Mammary epithelial cell (primary cell): ENCODE measurements at places on chromosomes 6 and 20.

DNA sequence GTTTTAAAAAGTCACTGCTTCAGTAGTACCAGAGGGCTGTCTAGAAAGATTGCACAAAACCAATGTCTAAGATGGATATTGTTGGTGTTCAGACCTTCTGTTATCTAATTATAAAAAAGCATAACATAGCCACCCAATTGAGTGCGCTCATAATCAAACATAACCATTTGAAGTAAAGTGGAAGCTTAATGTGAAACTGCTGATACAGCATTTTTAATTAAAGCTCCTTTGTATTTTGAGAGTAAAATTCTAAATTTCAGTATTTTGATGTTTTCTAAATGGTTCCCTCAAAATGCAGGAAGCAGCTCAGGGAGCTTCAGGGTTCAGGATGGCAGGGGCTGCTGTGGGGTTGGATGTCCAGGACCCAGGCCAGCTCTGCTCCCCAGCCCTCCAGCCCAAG, 291.8 kb upstream of the ZFP64 start:
- no peak for DNase-seq

DNA sequence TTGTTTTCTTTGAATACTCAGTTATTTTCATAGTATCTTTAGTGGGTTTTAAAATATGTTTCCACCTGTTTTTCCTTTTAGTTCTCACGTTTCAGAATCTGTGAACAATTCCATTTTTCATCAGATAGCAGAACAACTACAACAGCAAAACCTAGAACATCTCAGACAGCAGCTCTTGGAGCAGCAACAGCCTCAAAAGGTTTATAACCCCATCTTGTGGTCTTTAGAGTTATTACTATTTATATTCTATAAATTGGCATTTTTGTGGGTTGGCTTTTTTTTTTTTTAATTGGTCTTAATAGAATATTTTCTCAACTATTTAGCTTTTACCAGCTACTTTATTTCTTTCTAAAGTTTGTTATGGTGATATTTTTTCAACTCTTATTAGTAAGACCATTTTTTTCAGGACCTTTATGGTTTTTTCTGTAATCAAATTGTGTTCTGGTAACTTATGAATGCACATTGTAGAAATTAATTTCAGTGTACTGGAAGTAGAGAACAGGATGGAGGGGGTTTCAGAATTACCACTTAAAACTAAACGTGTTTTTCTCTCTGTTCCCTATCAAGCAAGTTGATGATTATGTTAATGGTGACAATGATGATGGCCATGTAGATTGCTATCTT, 72.2 kb downstream of the SCAF8 start:
- DNase-seq, result peak; percentile 18

DNA sequence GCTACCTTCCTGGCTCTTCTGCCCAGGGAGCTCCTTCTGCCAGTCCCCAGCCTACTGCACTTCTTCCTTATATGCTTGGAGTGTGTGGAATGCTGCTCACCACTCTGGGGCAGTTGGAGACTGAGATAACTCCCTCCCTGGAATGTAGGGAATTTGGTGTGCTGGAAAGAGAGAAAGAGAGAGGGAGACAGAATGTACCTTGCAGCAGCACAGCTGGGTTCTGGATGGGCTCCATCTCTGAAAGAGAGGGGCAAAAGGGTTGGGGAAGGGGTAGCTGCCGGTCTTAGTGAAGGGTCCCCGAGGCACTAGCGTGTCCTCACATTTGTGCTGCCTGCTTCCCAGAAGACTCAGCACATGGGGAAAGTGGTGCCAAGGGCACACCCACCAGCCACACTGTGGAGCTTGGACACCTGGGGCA, 40.2 kb upstream of the DDR1 start:
- DNase-seq, result no peak

GRCh38 chr20:21395666-21396598, 1.4 kb downstream of the NKX2-4 start:
- peak; percentile 25 for DNase-seq

- DNase-seq, result no peak
Observed at GRCh38 chr6:105791583-105792318, 294.4 kb upstream of the PRDM1 start.

DNA sequence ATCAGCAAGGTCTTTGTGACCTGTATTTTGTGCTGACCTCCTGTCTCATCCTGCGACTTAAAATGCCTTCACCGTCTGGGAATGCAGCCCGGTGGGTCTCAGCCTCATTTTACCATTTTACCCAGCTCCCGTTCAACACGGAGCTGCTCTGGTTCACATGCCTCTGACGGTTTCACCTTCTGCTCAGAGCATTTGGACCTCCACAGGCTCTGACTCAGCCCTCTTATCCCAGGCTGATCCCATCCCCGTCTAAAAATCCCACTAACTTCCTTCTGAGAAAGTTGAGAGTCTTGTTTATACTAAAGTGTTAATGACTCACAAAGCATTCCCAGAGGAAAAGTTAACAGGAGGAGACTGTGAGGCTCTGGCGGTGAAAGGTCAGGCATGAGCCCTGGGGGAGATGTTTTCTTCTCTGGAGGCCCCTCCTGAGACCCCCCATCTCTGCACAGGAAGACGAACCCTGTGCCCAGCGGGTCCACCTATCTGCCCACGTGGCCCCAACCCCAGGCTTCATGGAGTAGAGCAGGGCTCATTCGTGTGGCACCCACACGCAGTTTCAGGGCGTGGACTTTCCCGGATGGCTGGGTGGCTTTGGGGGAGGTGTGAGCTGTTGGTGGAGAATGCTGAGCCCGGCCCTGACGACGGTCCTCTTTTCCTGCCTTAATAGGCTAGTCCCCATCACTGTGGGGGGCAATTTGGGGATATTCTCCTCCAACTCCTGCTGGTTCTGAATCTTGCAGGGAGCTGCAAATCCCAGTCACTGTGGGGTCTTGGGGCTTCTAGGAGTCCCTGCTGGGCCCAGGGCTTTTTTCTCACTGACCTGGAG, 3.3 kb upstream of the BIRC7 start:
- no peak for DNase-seq

DNA sequence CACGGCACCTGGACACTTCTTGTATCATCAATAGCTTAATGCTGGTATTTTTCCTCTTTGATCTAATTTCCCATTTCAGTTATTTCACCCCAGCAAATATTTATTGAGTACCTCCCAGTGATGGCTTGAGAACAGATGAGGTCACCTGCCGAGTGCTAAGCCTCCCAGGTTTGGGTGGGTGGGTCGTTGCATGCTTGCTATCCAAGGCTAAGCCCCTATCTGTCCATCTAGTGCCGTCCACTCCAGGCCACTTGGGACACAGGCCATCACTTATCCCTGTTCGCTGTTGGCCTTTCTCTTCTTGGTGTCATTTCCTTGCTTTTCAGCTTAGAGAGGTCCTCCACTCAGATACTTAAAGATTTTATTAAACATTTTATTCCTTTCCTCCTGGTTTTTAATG, 10.8 kb upstream of the NNAT start:
- no peak for DNase-seq

GRCh38 chr6:129577691-129578090, 132.3 kb downstream of the ARHGAP18 start:
- DNase-seq, result no peak

GRCh38 chr6:142716097-142716496, 228.9 kb downstream of the HIVEP2 start:
- no peak for DNase-seq

GRCh38 chr6:43367245-43367984, 2.0 kb downstream of the ZNF318 start:
- no peak for DNase-seq

- DNase-seq, result no peak
Observed at GRCh38 chr20:16013631-16014030, 559.6 kb downstream of the KIF16B start.

GRCh38 chr20:64222291-64222735, 33.2 kb upstream of the PCMTD2 start:
- peak; percentile 91 for DNase-seq

DNA sequence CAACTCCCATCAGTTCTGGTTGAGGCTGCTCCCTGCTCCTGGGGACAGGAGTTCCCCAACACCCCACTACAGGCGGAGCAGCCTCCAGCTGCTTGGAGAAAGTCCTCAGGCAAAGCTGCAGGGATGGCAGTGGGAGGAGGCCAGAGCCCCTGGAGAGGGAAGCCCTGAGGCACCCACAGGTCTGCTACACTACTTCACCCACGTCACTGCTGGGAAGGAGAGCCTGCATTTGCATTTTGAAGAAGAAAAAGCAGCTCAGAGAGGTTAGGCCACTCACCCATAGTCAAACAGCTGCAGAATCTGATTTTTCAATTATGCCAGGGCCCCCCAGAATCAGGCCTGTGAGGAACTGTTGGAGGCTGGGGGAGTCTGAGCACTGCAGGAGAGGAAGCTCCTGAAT, 17.2 kb downstream of the BFSP1 start:
- DNase-seq, result no peak

DNA sequence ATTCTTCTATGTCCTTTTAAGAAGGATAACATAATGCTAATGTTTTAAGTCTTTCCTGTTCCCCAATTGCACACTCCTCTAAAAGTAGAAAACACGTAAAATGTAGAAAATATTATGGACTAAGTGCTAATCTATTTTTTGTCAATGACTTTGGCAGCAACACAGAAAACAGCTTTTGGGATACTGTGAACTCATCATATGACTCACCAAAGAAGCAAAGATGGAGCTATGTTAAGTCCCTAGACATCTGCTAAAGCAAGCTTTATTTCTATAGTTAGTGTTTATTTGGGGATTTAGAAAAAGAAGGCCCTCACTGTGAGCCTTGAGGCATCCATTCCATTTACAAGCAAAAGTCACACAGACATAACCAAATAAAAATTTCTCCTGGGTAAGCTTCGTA, 23.0 kb downstream of the OPN5 start:
- no peak for DNase-seq

DNA sequence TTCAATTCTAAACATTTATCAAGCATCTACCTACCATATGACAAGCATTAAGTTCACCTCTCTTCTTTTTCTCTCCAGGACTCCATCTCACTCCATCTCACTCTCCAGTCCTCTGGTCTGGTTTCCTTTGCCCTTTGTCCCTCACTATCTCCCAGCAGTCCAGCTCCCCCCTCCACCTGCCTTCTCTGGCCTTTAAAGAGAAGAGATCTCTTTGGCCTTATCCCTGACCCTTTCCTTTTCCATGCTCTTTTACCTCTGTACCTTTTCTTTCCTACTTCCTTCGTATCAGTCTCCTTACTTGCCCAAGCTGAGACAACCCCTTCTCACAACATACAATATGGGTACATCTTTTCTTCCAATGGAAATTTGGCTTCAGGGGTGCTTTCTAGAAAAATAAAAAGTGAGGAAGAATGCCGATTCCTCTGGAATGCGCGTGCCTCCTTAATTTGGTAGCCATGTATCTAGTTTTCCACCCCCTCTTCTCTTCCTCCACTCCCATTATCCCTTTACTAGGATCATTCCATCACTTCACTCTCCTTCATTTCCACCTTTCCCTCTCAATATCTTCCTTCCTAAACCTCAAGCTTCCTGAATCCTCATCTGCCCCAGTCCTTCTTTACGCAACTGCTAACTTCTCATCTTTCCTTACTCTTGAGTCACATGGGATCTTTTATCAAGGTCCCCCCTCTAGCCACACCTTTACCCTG, 745 bp upstream of the AGPAT1 start:
- peak; percentile 76 for DNase-seq

DNA sequence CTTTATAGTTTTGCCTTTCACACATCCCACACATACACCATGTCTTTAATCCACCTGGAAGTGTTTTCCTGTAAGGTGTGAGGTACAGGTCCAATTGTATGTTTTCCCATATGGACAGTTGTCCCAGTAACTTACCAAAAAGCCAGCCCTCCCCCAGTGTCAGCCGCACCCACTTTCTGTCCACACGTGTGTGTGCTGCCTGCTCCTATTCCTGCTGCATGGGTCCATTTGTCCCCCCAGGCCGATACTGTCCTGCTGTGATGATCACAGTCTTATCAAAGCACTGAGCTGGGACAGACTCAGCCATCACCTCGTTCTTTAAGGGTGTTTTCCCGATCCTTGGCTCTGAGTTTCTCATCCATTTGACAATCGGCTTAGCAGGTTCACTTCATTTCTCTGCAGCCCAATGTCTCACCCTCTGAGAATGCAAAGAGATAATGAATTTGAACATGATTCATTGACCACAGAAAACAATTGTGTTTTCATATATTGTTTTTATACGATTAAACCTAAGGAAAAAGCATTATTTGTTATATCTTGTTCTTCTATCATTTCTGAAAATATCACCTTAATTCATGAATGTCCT, 9.6 kb downstream of the VSX1 start:
- DNase-seq, result peak; percentile 50

DNA sequence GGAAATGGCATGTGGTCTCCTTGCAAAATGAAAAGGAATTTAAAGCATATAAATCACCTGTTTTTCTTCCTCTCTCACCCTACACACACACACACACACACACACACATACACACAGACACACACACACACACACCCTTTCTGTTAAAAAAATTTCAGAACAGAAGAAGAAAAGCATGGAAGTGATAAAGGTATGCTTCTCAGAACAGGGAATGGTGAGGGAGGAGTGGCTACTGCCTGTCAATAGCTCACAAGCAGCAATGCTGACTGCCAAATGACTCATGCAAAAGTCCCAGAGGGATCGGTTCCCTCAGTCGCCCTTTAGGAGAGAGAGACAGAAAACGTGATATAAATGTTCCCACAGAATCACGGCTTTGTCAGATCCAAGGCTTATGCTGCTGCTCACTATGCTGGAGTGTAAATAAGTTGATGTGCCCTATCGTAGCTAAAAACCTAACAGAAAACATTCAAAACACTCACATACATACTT, 102.6 kb downstream of the IBTK start:
- DNase-seq, result peak; percentile 94

DNA sequence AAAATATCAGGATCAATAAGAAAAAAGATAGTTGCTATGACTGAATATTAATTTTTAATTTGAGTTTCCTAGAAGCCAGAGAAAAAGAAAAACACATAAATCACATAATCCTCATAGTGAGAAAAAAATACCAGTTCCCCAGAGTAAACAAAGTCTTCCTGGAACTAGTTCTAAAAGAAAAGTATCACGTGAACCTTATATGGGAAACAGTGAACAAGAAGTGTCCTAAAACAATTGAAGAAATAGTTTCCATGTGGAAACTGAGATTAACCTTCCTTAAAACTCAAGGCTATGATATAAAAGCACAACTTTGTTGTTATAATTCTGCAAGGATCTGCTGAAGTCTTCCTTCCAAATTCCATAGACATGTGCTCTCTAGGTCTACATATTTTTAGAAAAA, 50.6 kb downstream of the RCAN2 start:
- no peak for DNase-seq

DNA sequence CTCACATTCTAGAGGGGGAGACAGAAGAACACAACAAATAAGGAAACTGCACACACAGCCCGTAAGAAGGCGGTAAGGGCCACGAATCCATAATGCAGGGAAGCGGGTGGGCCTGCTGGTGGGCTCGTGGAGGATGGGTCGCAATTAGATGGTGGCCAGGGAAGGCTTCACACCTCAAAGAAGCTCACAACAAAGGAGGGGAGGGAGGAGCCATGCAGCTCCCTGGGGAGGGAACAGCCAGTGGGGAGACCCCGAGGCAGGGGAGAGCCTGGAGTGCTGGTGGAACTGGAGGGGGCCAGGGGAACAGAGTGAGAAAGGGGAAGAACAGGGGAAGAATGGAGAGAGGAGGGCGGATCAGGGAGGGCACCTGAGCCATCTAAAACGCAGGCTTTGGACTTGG, 13.4 kb downstream of the SRC start:
- no peak for DNase-seq
